ENCODE measurements at places on chromosomes 12 and 14.

DNA sequence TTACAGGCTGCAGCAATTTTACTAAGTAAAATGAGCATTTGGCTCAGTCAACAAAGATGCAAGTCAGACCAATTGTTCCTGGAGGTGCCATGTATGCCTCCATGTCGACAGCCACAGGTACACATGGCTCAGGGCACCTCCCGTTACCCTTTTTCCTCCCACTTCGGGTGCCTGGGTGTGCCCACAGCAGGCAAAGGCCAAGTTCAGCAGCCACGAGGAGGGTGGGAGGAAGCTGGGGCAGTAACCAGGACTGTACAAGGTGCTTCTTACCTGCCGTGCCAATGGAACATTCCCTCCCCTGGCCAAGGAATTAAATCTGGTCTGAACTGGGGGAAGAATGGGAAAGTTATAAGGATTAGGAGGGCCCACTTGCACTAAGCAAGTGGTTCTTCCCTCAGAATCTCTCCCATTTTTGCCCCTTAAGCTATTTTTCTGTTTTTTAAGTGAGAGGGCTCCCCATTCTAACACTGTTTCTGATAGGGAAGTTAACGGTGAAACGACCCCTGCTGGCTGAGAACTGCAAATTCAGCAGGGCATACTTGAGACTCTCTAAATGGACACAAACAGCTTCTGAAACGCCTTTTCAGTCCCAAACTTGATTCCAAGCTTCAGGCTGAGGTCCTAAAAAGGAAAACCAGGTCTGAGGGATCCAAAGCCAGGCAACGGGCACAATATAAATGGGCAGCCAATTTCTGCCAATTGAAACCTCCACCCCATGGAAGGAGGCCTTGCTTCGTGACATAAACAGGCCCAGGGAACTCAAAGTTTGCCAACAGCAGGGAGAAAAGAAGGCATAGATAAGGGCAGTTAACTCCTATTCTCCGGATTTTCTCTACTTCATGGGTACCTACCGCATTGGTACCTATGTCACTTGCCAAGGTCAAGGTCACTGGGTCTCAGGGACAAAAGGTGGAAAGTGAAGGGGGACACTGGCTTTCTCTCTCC is 24.8 kb downstream of the CLECL1 start:
- DNase-seq, result peak; percentile 59

DNA sequence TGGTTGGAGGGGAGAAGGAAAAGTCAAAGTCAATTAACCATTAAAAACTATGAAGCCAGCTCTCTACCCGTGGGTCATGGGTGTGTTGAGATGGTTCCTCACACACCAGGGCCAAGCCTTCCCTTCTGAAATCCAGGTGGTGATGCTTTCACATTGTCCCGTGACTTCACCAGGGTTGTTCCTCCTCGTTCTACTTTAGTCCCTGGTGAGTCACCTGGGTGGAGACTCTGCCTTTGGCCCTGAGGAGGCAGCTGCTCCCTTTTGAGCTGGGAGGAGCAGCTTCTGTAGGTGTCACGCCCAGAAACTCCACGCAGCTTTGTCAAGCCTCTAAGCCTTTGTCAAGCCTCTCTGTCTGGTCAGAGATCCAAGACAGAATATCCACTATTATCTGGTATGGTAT is 348.3 kb downstream of the BMP4 start:
- no peak for DNase-seq

DNA sequence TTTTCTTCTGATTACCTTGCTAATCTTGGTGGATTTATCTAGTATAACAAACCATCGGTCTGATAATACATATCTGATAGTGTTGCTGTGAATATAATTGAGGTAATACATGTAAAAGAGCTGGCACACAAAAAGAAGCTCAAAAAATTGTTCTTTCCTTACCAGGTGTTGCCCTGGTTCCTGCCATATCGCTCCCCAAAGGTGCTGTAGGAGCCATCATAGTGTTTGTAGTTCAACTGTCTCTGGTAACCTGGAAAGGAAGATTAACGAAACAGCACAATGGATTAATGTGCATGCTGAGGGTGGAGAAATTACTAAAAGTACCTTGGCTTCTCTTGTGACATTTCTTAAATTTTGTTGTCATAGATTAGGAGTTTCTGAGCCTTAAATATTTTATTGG is 36.6 kb downstream of the A2M start:
- DNase-seq, result no peak

GRCh38 chr14:74902941-74903705 is 19.9 kb downstream of the RPS6KL1 start:
- DNase-seq, result no peak

GRCh38 chr14:60174352-60175254 is 9.4 kb upstream of the DHRS7 start:
- DNase-seq, result no peak

GRCh38 chr14:95183532-95184412 is 26.4 kb upstream of the DICER1 start:
- DNase-seq, result no peak

DNA sequence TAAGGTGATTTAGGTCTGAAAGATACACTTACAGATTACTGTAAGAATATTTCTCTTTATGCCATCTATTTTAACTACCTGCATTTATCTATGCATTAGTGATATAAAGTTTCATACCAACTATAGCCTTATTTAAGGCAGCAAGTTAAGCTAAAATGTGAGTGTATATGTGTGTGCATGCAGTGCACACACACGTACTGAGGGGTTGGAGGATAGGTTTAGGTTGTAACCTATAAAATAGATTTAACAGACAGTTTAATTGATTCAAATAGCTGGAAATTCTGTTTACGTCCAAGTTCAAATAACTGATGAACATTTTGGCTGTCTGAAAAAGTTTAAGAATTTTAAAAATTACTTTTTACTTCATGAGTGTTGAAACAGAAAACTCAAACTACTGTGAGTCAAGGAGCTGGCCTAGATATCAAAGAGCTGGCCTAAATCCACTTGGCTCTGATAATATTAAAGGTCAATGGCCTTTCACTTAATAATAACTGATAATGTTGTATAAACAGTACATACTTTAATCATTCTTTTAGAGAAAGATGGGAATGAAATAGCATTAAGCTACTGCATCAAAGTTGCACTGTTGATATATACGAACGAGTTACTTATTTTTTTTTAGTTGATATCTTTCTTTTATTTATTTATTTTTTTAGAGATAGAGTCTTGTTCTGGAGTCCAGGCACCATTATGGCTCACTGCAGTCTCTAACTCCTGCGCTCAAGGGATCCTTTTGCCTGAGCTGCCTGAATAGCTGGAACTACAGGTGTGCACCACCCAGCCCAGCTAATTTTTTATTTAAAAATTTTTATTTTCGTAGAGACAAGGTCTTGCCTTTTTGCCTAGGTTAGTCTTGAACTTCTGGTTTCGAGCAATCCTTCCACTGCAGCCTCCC is 13.8 kb upstream of the KCNJ8 start:
- DNase-seq, result no peak

DNA sequence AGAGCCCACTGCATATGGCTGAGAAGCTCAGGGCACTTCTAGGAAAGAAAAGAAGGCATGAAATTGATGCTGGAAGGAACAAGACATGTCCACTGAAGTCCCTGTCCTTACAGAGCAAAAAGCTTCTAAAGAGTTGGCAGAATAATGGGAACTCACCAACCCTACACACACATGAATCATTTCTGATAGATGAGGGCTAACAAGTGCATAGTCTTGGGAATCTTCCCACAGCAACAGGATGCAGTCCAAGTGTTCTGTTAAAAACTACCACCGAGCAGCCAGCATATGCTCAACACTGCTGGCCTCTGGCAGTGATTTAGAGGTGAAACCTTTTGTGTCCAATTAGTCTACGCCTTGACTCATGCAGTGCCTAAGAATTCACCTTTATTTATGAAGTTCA is 44.8 kb downstream of the RHOJ start:
- DNase-seq, result no peak
